ENCODE measurements at places on chromosomes 7 and 10.
A peak's percentile ranks its signal among the peaks of the same experiment; 100 is the strongest.

- DNase-seq = no peak
These were observed 239.2 kb downstream of the PARD3 start for GRCh38 chr10:34575882-34576281.

DNA sequence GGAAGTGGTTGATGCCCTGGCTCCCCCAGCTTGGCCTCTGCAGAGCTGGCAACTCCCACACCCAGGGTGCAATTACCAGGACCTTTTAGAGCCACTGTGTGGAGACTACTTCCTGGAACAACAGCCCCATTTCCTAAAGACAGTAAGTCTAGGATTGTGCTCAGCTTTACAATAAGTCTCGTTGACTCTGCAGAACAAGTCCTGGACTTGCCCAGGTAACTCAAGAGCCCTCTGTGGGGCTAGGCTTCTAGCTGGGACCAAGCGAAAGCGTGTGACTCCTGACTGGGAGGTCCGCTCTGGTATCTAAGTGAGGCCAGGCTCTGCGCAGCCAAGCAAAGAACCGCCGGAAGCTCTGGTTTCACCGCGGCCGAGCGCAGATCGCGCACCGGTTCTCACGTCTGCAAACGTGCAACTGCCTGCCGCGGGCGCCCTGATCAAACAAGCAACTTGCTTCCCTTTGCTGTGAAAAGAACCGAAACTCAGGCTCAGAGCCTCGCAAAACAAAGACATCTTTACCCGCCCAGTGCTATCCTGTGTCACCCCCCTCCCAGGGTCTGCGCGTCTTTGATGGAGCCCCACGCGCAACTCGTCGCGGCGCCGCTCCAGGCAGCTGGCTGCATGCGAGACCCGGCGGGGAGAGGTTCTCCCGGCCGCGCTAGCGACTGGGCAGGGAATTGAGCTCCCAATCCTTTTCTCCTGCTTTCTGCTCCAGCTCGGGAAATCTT lies 4.4 kb upstream of the PDLIM1 start:
- DNase-seq = peak; percentile 3

GRCh38 chr10:80855348-80855971 lies 317.8 kb downstream of the SH2D4B start:
- DNase-seq = no peak

DNA sequence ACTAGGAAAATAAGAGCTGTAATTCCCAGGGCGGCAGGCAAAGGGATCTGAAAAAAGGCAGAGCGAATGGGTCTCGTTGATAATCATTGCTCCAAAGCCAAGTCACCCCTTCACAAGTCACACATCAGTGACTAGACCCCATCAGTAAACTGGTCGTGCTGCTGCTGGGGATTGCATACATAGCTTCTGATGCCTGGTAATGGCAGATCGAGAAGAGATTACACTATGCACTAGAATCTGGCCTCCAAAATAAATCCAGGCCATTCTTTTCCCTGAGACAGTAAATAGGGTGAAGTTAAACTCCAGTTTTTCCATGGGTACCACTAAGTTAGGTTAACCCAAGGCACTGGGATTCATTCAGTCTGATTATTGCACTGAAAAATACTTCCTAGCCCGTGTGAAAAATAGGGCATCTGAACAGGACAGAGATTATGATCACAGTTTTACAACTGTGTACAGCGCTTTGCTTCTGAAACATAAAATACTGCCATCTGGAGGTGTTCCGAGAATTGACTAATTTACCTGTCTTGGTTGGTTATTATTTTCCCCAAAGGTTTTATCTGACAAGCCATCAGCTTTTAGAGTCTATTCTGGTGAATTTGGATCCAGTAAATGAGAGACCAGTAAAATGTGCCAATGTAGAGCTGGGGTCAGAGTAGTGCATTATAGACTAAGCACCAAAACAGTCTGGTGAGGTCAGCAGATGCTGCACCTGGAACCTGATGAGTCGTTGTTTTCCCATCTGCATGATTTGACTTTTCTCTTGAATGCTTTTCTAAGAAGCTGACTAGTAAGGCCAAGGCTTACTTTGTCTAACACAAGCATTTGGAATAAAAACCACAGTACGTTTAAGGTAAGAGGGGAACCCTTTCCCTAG lies 82.9 kb upstream of the AFAP1L2 start:
- no peak for DNase-seq

DNA sequence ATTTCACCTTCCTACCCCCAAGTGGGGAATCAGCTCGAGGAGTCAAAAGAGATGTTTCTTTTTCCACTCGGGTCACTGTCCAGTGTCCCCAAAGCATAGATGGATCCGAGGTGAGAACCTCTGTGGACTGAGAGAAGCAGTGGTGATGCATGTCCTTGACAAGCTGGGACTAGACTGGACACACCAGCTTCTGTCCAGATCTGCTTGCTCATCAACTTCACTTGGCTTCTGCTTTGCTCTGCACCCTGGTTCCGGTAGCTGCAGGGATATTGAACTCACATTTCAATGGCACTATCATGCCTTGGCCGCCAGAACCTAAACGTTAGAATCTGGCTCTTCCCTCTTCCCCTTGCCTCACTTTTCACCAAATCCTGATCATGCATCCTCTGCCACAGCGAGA lies 50.3 kb upstream of the CXCL12 start:
- no peak for DNase-seq

GRCh38 chr10:77165445-77166208 lies 472.0 kb downstream of the KCNMA1 start:
- no peak for DNase-seq

- DNase-seq = no peak
These were observed 17.4 kb upstream of the SFTPA1 start for GRCh38 chr10:79593377-79593776.

DNA sequence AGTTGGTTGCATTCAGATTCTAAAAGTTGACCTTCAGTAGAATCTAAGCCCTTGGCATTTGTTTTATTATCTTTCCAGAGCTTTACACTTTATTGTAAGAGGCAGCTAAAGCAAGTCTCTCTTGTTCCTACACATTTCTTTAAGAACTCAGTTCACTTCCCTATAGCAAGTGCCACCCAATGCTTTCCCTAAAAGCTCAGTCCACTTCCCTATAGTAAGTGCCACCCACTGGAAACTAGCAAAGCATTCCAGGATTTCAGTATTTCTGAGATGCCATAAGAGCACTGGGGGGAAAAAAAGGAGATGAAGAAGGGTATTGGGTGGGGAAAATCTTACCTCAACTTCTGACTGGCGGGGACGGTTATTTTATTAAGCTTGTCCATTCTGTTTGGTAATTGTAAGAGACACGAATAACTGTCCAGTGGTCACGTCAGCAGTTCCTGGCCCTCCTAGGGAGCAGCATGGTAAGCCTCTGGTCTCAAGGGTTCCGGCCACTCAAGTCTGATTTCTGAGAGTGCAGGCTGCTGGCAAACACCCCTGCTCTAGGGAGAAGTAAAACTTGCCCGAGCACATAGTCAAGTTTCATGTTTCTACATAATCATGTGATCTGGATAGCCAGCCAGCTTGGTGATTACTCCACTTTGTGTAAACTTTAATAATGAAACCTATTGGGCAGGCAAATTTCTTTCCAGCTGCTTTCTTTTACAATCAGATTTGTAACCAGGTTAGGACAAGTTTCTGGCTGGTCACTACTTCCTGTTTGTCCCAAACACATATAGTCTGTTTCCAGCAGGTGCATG lies at the start of gene BLNK:
TSS of gene BLNK (minus strand) at position 554 of the 800 bp plus-strand sequence. CDS start at position 383, 171 bp downstream.
- DNase-seq = no peak

DNA sequence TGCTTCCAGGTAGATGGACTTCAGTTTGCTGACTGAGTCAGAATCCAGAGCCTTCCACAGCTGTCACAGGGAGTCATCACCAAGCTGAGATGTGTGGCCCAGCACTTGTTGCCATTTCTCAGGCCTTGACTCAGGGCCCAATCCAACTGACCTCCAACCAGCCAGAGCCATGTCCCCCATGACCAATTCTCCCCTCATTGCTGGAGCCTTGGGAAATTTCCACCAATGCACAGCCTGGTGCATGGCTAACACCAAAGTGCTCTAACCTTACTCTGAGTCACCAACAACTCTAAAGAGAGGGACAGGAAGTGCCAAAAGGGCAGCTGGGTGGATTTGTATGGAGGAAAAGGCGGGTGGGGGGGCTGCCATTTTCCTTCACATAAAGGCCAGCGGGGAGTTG lies 13.4 kb upstream of the GLI3 start:
- DNase-seq = no peak

DNA sequence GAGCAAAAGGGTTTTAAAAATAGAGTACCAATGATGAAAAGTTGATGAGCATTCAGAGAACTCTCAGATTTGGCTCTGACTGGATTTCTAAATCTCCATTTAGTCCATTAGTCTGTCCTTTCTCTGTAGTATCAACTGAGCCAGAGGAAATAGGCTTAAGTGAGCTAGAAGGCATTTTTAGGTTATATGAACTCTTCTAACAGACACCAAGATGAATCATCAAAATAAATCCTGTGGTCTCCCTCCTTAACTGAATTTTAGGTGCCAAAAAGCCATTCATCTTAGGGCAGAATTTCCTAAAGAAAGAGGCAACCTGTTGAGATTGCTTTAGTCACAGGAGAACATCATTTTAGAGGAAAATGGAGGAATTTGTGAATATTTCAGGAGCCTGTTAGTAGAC lies 305.1 kb downstream of the AUTS2 start:
- no peak for DNase-seq

- no peak for DNase-seq
These were observed 37.2 kb downstream of the CYCS start for GRCh38 chr7:25087855-25088254.

DNA sequence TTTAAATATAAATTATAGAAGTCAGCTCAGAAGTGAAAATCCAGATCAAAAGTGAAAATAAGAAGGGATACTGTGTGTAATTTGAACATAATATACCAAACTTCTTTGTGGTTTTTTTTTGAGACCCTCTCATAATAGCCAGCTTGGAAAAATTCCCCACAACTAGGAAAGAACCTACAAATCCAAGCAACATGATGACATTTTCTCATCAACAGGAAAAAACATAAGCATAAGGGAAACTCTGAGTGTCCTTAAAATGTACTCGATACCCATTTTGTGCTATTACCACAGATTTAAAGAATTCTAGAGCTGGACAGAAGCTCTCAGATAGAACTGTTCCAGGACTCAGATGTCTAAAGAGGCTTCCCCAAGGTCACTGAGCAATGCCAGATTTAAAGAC lies 214.8 kb upstream of the KLF14 start:
- DNase-seq = no peak

- DNase-seq = no peak
These were observed at the start of gene TAC1 for GRCh38 chr7:97731736-97732564. Gene TAC1, plus strand, starts transcription at chr7:97732086. Its CDS starts 527 bp downstream, at chr7:97732613.

GRCh38 chr7:84941291-84941690 lies 245.6 kb downstream of the SEMA3D start:
- no peak for DNase-seq

- no peak for DNase-seq
These were observed 41.9 kb upstream of the PDCD4 start for GRCh38 chr10:110829721-110830410.

DNA sequence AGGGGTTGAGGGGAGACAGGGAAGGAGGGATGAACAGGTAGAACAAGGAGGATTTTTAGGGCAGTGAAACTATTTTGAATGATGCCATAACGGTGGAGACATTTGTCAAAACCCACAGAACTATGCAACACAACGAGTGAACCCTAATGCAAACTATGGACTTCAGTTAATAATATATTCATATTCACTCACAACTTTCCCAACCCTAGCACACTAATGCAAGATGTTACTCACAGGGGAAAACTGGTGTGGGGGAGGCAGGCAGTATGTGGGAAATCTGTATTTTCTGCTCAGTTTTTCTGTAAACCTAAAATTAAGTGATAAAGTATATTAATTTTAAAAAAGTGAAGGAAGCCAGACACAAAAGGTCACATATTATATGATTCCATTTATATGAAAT lies 17.3 kb downstream of the GNA12 start:
- DNase-seq = no peak

DNA sequence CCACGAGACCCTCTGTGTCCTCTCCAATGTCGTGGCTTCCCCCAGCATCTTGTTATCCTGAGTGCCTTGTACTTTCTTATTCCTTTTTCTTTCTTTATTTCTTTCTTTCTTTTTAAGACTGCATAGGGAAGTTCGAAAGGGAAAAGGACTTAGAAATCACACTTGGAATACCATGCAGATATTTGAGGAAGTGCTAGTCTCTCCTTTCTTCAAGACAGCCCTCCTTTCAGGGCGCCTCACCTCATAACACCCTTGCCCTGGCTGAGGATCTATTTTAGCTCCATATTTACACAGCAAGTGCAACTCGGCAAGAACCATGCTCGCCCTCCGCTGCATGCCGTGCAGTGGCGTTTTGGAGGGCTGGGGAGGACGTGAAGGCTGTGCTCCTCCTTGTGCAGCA lies 232.3 kb upstream of the GLI3 start:
- DNase-seq = no peak
